ENCODE measurements at places on chromosomes 3 and 15. TPM values are rescaled to one million over a fixed set of nuclear protein-coding genes. Genes with fewer than 3 reads are reported as not detected.

LYZL4 gene
- polyA plus RNA-seq = not detected

ZNF445 gene
- polyA plus RNA-seq = 20.4 TPM

FILIP1L gene
- 22.5 TPM for polyA plus RNA-seq

GOLGA8T gene
- 0.75 TPM for polyA plus RNA-seq

GALNT15 gene
- polyA plus RNA-seq = 3.1 TPM

SUSD5 gene
- polyA plus RNA-seq = 5.0 TPM

SLC22A13 gene
- 1.7 TPM for polyA plus RNA-seq

SLC15A2 gene
- polyA plus RNA-seq = 9.8 TPM

UCN2 gene
- 0.25 TPM for polyA plus RNA-seq

CLDN1 gene
- 83.6 TPM for polyA plus RNA-seq

AHSG gene
- polyA plus RNA-seq = 0.69 TPM

IL17RB gene
- 15.4 TPM for polyA plus RNA-seq

MASP1 gene
- 6.6 TPM for polyA plus RNA-seq

RTP1 gene
- polyA plus RNA-seq = not detected

CTXN2 gene
- polyA plus RNA-seq = not detected

MINAR1 gene
- 1.2 TPM for polyA plus RNA-seq

ALDH1A2 gene
- polyA plus RNA-seq = 325 TPM

SST gene
- polyA plus RNA-seq = 0.26 TPM

CEP70 gene
- 39.4 TPM for polyA plus RNA-seq

NEK10 gene
- 1.7 TPM for polyA plus RNA-seq

SKIL gene
- polyA plus RNA-seq = 37.6 TPM

MGA gene
- 38.3 TPM for polyA plus RNA-seq

CCR4 gene
- polyA plus RNA-seq = 0.35 TPM

RCN2 gene
- polyA plus RNA-seq = 216 TPM

ZXDC gene
- 31.6 TPM for polyA plus RNA-seq

PLSCR2 gene
- polyA plus RNA-seq = 1.00 TPM

TMC3 gene
- polyA plus RNA-seq = 0.12 TPM

INSYN1 gene
- polyA plus RNA-seq = 18.9 TPM

All from right renal cortex interstitium (tissue), 3 donors.